ENCODE measurements at places on chromosomes 1 and 21. TPM values are rescaled to one million over a fixed set of nuclear protein-coding genes. Genes with fewer than 3 reads are reported as not detected.

DNA sequence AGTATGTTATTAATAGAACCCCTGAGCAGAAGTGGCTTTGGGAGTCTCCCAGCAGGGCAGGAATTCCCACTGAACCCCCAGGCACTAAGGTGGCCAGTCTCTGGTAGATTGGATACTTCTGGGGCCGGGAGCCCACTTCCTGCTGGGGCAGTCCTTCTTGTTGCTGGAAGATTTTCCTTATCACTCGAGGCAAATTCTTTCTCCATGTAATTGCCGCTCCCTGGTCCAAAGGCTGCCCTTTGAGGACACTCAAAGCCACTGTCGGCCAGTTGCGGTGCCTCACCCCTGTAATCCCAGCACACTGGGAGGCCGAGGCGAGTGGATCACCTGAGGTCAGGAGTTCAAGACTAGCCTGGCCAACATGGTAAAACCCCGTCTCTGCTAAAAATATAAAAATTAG is 22.6 kb upstream of the TNFRSF1B start:
- no peak for DNase-seq

DNA sequence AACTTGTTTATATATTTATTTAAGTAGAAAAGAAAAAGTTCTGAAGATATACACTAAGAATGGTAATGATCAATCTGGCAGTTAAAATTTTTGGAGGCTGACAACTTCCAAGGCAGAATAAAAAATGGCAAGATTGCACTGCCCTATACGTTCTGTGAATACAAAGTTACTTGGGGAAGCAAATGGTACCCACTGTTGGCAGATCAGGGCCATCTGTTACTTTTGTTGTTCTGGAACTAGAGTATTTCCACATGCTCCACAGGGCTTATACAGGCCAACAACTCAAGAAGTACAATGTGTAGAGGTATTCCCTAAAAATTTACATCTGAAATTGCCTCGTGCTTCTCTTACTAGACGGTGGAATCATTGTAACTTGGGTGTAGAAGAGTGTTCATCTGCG is 53.2 kb downstream of the AHCTF1 start:
- DNase-seq: no peak

DNA sequence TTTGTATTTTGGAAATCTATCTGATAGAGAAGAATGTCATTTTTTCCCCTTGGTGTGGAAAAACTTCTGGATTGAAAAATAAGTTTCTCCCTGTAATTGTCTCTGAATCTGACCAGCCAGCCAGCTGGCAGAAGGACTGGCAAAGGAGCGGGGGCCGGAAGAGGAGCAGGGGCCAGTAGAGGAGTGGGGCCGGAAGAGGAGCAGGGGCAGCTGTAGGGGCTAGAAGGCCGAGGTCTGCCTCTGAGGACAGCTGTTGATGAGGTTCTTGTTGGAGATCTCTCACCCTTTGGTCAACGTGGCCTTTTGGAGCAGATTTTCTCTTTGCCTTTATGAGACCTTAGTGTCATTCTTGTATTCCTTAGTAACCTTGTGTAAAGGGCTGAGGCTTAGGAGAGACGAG is 121.8 kb downstream of the GALNT2 start:
- DNase-seq: no peak

GRCh38 chr1:184329245-184329953 is 57.4 kb upstream of the C1orf21 start:
- DNase-seq: no peak

GRCh38 chr1:3452866-3453175 is 1.6 kb upstream of the ARHGEF16 start:
- no peak for DNase-seq

DNA sequence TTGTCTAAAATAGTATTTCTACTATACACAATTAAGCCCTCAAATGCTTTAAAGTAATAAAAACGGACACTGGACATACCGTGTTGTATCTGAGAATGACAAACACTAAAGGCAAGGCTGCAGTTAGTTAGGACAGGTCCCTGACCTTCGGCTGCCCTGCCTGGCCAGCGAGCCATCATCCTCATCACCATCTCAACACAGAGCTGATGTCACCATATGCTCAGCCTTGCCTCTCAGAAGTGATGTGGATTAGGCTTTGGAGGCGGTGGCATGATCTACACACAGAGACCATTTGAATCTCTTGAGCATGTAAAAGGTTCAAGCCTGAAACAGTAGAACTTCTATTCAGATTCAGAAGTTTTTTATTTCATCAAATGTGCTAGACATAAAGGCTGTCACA is 244.7 kb downstream of the SDCCAG8 start:
- no peak for DNase-seq

DNA sequence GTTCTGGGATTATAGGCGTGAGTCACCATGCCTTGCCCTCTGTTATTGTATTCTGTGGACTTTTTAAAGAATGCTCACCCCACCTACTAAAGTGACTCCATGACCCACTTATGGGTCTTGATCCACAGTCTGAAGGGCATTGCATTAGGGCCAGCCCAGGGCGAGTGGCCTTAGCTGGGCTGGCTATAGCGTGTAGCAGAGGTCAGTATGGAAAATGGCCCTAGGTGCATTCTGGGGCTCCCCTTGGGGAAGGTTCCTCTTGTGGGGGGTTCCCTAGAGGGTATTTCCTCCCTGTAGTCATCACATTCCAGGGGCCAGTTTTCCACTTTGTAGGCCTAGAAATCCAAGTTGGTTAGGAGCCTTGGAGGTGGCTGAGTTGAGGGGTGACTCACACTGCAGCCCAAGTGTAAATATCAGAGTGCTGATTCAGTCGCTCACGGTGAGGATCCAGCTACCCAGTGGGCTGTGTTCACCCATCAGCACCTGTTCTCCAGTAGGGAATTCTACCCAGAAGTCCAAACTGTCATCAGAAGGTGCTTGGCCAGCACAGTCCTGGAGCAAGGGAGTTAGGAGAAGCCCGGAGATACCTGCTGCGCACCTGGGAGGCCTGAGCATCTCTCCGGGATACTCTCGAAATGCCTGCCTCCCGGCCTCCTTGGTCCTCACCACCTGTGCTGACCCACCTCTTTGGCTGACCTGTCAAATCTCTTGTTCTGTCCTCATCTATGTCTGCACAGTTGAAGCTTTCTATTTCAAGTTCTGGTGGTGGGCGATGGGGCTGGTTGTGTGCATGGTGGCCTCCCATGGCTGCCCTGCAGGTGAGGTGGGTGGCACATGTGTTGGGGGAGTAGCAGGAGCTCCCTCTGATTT is 52.2 kb downstream of the NENF start:
- no peak for DNase-seq

GRCh38 chr1:115732316-115732715 is 36.2 kb downstream of the CASQ2 start:
- no peak for DNase-seq

DNA sequence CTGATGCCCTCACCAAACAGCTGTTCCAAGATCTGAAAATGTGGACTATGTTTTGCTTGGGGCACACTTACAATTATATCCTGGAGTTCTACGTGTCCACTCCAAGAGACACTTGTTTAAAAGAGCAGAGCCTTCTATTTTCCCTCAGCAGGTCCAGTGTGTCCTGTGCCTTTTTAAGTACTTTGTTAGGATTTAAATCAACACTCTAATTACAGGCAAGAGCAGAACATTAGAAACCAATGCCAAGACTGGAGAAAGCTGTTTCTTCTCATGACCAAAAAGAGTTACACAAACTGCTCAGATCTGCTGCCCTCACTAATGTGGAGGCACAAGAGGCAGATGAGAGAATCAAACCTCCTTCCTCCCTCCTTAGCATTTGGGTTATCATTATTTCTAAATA is 452.9 kb downstream of the LMO4 start:
- DNase-seq: no peak

- no peak for DNase-seq
Measured at GRCh38 chr1:28246427-28246832, 10.5 kb downstream of the ATP5IF1 start.

- no peak for DNase-seq
Measured at GRCh38 chr1:18719786-18720451, 89.3 kb downstream of the PAX7 start.

GRCh38 chr1:192702212-192702902 is 66.4 kb downstream of the RGS13 start:
- no peak for DNase-seq

DNA sequence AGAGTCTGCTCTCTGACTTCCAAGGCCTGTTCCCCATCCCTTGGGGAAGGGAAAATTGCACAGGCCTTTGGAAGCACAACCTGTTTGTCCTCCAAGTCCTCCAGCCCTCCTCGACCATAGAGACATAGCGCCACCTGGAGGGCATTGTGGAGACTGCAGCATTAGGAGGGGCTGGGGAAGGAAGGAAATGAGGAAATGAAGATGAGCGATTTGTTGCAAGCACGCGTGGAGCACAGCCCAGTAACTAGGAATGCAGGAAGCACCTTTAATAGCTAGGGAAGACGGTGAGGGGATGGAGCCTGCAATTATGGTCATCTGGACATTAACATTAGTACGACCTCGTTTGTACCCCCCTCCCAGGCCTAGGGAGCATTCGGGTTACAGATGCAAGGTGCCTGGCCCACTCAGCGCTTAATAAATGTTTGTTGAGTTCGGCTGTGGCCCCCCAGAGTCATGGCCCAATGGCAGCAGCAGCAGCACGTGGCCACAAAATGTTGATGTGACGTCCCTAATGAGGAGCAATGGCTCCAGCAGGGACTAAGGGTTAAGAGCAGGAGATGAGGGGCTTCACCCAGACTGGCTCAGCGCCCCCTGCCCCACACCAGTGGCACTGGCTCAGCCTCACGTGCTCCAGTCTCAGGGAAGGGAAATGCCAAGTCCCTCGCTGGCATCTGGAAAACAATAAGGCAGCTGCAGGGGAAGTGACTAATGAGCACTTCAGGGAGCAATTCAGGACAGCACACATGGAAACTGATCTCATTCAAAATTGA is 8.0 kb upstream of the CAMK2N1 start:
- peak; percentile 88 for DNase-seq

- no peak for DNase-seq
Measured at GRCh38 chr1:9249534-9250410, 15.2 kb downstream of the H6PD start.

- DNase-seq: no peak
Measured at GRCh38 chr21:17786071-17786850, 32.9 kb downstream of the C21orf91 start.

DNA sequence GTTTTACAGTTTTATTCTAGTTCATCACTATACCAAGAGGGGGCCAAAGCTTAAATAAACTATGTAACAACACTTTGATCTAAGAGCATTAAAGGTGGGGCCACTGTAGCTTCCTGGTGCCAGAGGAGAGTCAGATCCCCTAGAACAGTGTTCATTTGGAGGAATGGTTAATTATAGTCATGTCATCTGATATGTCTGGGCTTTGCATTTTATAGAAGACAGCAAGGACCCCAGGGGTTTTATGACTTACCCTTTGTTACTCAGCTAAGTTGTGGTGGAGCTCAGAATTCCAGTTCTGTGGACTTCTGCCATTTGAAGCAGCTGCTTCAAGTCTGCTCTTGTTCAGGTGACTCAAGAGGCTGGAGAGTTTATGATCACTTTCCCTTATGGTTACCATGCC is 16.7 kb downstream of the KDM4A start:
- DNase-seq: no peak

GRCh38 chr1:217563179-217563578 is 67.7 kb downstream of the GPATCH2 start:
- DNase-seq: no peak

GRCh38 chr1:199336745-199337640 is 690.5 kb upstream of the NR5A2 start:
- DNase-seq: no peak

GRCh38 chr1:170593173-170594011 is 61.4 kb downstream of the GORAB start:
- peak; percentile 46 for DNase-seq

- peak; percentile 77 for DNase-seq
Measured at GRCh38 chr1:11150326-11150725, 38.8 kb upstream of the ANGPTL7 start.

- no peak for DNase-seq
Measured at GRCh38 chr21:45335151-45335760, 47.6 kb upstream of the POFUT2 start.

CZIB gene
- polyA plus RNA-seq: 98.2 TPM

B3GALT2 gene
- polyA plus RNA-seq: 11.9 TPM

RIPPLY3 gene
- polyA plus RNA-seq: 2.4 TPM

LORICRIN gene
- polyA plus RNA-seq: not detected

CCDC185 gene
- polyA plus RNA-seq: not detected

CHODL gene
- 45.3 TPM for polyA plus RNA-seq

ETNK2 gene
- 22.4 TPM for polyA plus RNA-seq

NR1I3 gene
- polyA plus RNA-seq: 3.2 TPM

CLIC6 gene
- polyA plus RNA-seq: 1.7 TPM

VSIG8 gene
- 0.43 TPM for polyA plus RNA-seq

GPR3 gene
- 1.0 TPM for polyA plus RNA-seq

IVL gene
- polyA plus RNA-seq: 0.16 TPM

CORT gene
- polyA plus RNA-seq: 4.0 TPM

LAPTM5 gene
- polyA plus RNA-seq: 18.3 TPM

PRRX1 gene
- polyA plus RNA-seq: 3.4 TPM

Measured in renal pelvis (tissue), 12 donors.